Endothelial cell of umbilical vein (primary cell): ENCODE measurements at places on chromosomes 5 and 9. TPM values are rescaled to one million over a fixed set of nuclear protein-coding genes. Genes with fewer than 3 reads are reported as not detected.
A peak's percentile ranks its signal among the peaks of the same experiment; 100 is the strongest.

DNA sequence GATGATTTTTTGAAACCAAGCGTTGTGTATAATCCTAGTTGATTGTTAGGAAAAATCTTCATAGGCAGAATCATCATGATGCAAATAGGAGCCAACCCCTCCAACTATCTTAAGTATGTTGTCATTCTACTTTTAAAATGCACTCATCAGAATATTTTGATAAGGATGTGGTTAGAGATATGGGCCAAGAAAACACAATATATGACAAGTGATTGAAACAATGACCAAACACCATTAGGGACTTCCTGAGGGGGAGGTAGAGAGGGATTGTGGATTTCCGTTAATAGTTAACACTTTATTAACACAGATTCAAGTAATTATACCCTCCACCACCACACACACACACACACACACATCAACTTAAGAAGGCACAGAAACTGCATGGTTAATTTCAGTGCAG is 143.3 kb downstream of the ARSB start:
- peak; percentile 80 for DNase-seq

DNA sequence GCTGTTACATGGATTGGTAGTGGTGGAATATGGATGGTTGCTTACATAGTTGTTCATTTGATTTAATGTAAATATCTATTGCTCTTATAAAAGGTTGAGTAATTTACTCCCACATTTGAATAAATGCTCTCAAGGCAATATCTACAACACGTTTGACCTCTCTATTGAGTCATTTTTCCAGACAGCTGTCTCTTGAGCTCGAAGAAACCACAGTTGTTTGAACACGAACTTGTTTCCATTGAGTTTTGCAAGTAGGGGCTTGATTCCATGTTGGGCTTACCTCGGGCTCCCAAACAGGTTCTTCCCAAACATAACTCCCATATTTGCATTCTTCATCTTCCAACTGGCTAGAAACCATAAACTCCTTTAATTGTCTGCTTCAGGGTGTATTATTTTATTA is 115.0 kb upstream of the HMHB1 start:
- no peak for DNase-seq

GRCh38 chr9:94847486-94847885 is 121.0 kb downstream of the AOPEP start:
- peak; percentile 88 for DNase-seq

DNA sequence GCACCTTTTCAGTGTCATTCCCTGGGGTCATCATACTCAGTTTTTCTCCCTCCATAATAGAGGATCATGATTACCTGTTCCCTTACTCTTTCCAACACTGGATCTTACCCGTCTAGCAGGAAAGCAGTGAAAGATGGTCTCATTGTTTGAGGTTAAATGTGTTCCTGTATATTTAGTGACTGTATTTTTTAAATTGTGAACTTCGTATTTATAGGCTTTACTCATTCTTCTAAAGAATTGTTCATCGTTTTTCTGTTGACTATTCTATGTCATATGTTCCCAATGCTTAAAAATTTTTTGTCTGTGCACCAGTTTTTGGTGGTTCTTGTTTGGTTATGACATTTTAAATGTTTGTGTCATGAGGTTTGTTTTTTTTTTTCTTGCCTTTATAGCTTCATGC is 204.8 kb upstream of the OTULINL start:
- no peak for DNase-seq

DNA sequence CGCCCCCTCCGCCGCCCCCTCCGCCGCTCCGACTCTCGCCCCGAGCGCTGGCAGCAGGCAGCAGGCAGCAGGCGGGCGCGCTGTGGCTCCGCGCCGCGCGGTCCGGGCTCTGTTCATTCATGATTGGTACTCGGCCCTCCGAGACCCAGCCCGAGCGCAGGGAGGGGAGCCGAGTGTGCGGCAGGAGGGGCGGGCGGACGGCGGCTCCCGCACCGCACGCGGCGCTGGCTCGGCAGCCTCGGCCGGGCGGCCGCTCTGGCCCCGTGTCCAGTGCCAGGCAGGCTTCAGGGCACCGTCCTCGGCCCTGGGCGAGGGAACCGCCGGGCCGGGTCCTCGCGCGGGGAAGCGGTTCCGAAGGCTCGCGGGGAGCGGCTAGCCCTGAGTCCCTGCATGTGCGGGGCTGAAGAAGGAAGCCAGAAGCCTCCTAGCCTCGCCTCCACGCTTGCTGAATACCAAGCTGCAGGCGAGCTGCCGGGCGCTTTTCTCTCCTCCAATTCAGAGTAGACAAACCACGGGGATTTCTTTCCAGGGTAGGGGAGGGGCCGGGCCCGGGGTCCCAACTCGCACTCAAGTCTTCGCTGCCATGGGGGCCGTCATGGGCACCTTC is at the start of gene KCNIP1:
Gene KCNIP1 (plus strand): TSS at position 31 of the 607 bp plus-strand sequence.
- DNase-seq, result peak; percentile 24

- no peak for DNase-seq
These were observed 54.0 kb upstream of the FKTN start for GRCh38 chr9:105503881-105504280.

- peak; percentile 77 for DNase-seq
These were observed 28.7 kb upstream of the C5orf46 start for GRCh38 chr5:147935032-147935431.

- no peak for DNase-seq
These were observed 10.1 kb downstream of the SSBP2 start for GRCh38 chr5:81740758-81741157.

- no peak for DNase-seq
These were observed 27.3 kb downstream of the NIPAL4 start for GRCh38 chr5:157487358-157487757.

- DNase-seq, result peak; percentile 84
These were observed 191.6 kb downstream of the PLK2 start for GRCh38 chr5:58268268-58268667.

DNA sequence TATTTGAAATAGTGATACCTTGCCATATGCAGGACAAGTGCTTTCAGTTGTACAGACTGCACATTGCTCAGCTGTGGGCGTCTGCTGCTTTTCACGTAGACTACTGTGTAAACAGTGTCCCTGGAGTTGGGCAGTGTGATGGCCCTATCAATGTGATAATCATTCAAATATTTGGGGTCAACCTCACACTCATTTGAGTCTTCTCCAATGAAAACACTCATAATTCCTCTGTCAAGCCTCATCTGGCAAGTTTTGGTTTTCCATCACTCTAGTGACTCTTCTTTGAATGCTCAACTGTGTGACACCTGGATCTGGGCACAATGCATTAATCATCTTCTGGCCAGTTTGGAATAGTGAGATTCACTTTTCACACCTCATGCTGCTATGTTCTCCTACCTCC is 64.4 kb downstream of the UGCG start:
- peak; percentile 45 for DNase-seq

- DNase-seq, result no peak
These were observed 9.4 kb downstream of the KCNT1 start for GRCh38 chr9:135711391-135711790.

- DNase-seq, result no peak
These were observed 1202.4 kb upstream of the SEMA6A start for GRCh38 chr5:117776977-117777376.

GRCh38 chr5:19044311-19044710 is 943.7 kb downstream of the CDH18 start:
- no peak for DNase-seq

DNA sequence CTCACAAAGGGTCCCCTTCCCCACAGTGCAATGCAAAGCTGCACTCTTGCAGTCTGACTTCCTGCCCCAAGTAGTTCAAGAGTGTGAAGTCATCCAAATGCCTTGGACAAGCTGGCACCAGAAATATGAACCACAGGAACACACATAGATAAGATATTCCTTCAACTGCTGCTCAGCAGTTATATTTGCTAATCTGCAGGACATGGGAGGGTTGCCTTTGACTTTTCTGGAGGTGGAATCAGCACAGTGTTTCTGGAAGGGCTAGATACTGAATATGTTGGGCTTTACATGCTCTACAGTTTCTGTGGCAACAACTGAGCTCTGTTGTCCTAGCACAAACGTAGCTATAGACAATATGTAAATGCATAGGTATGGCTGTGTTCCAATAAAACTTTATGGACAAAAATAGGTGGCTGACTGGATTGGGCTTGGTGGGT is 96.7 kb upstream of the PCA3 start:
- DNase-seq, result peak; percentile 69

- DNase-seq, result no peak
These were observed 300.8 kb downstream of the CDH9 start for GRCh38 chr5:26737348-26738265.

C9orf153 gene
- not detected in 2 replicates for polyA plus RNA-seq

TMEM250 gene
- polyA plus RNA-seq, result 24.9 and 29.7 TPM in 2 replicates

FAM200C gene
- 0.76 and 0.86 TPM in 2 replicates for polyA plus RNA-seq

KLHL9 gene
- polyA plus RNA-seq, result 7.4 and 8.0 TPM in 2 replicates

PCDHB10 gene
- 0.51 and 0.68 TPM in 2 replicates for polyA plus RNA-seq

CDH9 gene
- not detected in 2 replicates for polyA plus RNA-seq

FOXD4L3 gene
- polyA plus RNA-seq, result not detected in 2 replicates

C9 gene
- 0.03 and 0.33 TPM in 2 replicates for polyA plus RNA-seq

ANKRD34B gene
- not detected in 2 replicates for polyA plus RNA-seq

CCDC192 gene
- not detected in 2 replicates for polyA plus RNA-seq

PCDHA3 gene
- polyA plus RNA-seq, result 0.07 and 0.08 TPM in 2 replicates
